ENCODE measurements at places on chromosomes 16 and 17.

DNA sequence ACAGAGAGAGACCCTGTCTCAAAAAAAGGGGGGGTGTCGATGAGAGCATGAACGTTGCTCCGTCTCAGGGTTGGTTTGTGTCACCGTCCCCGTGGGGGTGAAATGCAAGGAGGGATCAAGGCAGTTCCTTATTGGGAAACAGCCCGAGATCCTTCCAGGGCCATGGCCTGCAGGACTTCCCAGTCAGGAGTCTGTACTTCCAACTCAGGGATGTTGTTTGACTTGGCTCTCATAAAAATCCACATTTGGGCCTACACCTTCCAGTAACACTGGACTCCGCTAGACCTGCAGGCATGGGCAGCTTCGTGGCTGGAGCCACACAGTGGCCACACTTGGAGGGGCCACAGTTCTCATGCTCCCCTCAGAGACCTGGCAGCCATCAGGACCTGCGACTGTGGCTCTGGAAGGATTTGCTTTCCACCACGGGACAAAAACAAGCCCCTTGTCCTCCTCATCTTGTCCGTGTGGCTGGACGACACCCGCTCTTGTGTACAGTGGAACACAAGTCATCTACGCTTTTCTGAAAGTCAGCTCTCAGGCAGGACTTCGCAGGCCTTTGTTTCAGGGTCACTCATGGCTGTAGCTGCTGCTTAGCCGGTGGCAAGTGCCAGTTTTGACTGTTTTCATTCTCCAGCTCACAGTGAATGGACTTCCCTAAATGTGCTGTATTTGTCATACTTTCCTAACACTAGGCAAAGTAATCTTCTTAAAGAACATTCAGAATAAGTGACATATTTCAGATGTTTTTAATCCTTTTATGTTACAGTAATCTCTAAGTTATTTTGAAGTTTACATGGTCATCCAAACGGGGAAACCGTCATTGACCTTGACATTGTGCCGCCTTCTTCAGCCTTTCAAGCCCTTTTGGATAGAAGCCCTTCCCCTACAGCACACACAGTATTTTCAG lies 24.2 kb upstream of the IL17C start:
- ATAC-seq: no peak

- no peak for ATAC-seq
Measured at GRCh38 chr16:75558846-75559401, 2.9 kb upstream of the TMEM231 start.

DNA sequence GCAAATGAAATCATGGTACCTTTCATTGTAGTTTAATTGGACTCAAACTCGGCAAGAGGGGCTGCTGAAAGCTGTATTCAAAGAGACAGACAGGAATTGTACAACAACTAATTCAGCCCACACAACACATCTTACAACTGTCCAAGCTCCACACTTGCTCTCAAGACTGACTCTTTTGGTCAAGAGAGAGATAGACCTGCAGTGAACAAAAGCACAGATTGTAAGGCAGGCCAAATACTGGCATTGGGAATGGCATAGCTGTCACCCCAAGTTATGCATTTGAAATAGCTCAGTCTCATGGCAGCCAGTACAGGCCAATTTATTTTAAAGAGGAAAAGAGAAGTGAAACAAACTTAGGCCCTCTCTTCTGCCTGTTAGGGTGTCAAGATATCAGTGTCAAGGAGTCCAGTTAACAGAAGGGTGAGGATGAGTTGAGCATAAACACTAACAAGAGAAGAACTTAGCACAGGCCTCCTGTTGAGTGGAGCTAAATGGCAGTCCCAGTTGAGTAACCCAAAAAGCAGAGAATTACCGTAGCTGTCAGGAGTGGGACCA lies 215.7 kb downstream of the IRX3 start:
- no peak for ATAC-seq

- ATAC-seq: no peak
Measured at GRCh38 chr17:5804251-5804650, 219.9 kb upstream of the NLRP1 start.

DNA sequence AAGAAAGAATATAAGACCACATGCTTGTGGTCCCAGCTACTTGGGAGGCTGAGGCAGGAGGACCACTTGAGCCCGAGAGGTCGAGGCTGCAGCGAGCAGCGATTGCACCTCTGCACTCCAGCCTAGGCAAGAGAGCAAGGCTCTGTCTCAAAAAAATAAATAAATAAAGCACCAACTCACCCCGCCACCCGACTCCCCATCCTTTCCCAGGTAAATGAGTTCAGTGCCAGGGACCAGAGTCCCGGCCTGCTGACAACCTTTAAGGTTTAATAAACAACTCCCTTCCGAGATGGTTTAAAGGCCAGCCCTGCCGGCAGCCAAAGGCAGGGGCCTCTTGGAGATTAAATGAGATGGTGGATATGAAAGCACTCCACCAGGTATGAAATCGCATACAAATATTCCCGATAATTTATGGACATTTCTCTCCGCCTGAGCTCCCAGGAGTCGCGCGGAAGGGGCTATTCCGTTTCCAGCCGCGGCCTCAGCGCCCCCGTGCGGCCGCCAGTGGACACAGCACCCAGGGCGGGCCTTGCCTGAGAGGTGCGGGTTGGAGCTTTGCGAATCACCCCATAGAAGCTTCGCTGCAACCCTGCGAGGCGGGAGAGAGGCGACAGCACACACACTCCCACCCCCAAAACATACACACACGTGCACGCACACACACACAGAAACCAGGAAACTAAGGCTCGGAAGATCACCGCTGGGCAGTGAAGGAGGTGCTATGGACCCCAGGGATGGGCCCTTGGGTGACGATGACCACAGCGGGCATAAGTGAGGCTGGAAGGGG lies 4.0 kb upstream of the RPL38 start:
- peak; percentile 57 for ATAC-seq

GRCh38 chr17:37147301-37147812 lies 198.6 kb downstream of the AATF start:
- peak; percentile 43 for ATAC-seq

GRCh38 chr17:77147357-77147801 lies 6.6 kb downstream of the SEC14L1 start:
- peak; percentile 56 for ATAC-seq

DNA sequence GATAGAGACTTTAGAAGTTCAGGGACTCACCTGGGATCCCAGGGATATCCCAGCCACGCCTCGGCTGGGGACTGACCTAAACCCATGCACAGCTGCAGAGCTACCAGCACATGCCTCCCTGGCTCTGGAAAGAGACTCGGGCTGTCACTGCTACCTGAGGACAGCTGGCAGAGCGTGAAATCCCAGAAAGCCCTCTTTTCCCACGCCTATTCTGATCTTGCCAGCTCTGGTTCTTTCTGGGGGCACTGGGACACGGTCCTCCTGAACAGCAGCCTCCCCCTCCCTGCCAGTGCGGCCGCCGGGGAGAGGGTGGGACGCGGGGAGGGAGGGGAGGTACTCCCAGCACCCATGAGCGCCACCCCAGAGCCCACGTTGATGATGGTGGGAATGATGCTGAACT lies 10.8 kb downstream of the P2RX5 start:
- ATAC-seq: no peak

GRCh38 chr17:12580640-12581039 lies 85.0 kb upstream of the MYOCD start:
- ATAC-seq: no peak

DNA sequence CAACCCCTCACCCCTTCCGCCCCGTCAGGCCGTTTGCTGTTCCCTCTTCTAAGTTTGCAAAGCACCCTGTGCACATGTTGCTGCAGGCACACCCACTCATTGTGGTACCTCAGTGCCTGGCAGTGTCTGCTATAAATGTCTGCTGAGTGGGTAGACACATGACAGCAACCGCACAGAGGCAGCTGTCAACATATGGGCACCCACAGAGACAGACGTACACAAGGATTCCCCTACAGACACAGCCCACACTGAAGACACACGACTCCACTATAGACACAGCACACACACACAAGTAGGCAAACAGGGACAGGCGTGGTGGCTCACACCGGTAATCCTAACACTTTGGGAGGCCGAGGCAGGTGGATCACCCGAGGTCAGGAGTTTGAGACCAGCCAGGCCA lies 17.8 kb upstream of the CRK start:
- peak; percentile 79 for ATAC-seq

GRCh38 chr17:4808378-4808767 lies 1.4 kb downstream of the PLD2 start:
- no peak for ATAC-seq

- no peak for ATAC-seq
Measured at GRCh38 chr16:88340755-88341150, 42.0 kb upstream of the ZNF469 start.

Measured in activated T-helper 17 cell treated with anti-CD3 and anti-CD28 coated beads, Interleukin-2, amount 50 U/mL, for 72 hours (primary cell).